ENCODE measurements at places on chromosomes 13 and 19.

- DNase-seq = no peak
Observed at GRCh38 chr13:44818016-44818415, 171.3 kb downstream of the NUFIP1 start.

GRCh38 chr19:11452620-11453310, 17.3 kb downstream of the PRKCSH start:
- no peak for DNase-seq

GRCh38 chr19:17784201-17785008, 10.5 kb upstream of the B3GNT3 start:
- DNase-seq = peak; percentile 62

- DNase-seq = no peak
Observed at GRCh38 chr13:43880214-43880855, 631 bp downstream of the LACC1 start.

DNA sequence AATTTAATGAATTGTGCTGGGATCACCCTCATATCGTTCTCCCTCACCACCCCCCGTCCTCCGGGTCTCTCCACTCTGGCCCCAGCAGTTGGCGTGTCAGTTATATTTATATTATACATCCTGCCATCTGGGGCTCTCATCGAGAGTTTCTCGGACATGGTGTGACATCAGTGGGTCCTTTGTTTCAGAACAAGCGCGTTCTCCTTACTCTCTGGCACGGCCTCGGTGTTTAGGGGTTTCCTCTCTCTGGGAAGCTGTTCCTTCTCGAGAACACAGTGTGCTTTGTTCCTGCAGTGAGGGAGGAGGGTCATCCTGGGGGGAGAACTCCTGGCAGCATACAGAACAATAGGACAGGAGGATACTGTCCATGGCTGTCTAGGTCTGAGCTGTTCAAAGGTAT, 9.8 kb upstream of the MCF2L start:
- no peak for DNase-seq

- peak; percentile 30 for DNase-seq
Observed at GRCh38 chr19:28999724-29000433, 213.1 kb downstream of the UQCRFS1 start.

DNA sequence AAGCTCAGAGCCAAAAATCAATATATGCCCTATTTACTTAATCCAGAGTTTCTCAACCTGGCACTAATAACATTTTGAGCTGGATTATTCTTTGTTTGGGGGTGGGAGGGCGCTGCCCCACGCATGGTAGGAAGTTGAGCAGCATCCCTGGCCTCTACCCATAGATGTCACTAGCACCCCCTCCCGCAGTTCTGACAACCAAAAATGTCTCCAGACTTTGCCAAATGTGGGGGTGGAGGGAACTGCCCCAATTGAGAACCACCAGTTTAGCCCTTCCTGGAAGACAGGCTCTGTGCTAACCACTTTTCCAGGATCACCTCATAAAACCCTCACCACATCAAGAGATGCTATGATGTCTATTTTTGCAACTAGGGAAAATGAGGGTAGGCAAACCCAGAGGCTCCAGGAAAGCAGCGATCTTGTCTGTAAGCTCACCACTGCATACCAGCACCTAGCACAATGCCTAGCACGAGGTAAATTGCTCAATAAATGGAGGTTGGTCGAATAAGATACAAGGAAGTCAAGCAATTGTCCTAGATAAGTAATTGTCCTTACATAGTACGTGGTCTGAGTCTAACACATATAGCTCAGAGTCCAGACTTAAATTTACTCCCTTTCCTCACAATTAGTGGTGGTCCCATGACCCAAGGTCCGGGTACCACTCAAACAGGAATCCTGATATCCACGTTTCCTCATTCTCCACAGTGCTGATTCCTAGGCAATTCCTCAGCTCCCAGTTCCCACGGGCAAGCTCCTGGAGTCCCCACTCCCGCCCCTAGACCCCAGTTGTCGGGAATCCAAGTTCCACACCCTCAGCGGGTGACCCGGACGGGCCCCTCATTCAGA, 892 bp downstream of the TRIR start:
- no peak for DNase-seq

- DNase-seq = peak; percentile 58
Observed at GRCh38 chr19:28466107-28467045, 746.6 kb downstream of the UQCRFS1 start.

GRCh38 chr19:39053276-39054090, 21.1 kb upstream of the FBXO27 start:
- DNase-seq = no peak

DNA sequence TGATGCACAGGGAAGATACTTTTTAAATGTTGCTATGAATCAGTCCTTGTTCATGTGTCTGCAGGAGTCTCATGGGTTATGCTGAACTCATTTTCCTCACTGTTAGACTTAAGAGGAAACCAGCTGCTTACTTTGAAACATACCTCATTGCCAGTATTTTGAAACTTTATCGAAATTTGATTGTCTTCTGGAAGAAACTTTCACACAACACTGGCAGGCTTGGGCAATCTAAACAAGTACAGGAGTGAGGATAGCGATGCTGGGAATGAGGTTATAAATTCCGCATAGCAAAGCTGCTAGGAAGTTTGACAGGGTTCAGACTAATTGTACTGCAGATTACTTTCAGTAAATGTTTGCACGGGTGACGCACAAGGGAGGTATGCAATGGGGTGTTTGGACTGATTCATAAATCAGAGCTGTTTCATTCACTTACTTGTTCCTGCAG, 245.7 kb downstream of the DNAJC15 start:
- peak; percentile 46 for DNase-seq

- DNase-seq = peak; percentile 93
Observed at GRCh38 chr19:1243768-1244692, 2.5 kb downstream of the ATP5F1D start.

DNA sequence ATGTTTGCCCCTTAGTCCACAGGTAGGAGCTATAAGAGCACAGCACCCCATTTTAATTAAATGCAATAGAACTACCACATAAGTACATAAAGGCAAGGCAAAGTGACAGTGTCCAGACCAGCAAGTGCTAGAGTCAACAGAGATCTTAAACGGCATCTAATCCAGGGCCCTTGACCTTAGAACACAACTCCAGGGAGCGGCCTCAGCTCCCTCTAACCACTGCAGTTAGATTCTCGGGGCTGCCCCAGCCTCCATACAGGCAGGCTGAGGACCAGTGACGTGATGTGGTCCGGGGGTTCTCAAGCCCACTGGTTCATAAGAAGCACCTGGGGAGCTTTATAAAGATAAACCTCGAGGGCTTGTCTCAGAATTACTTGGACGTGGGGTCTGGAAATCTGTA, 10.0 kb upstream of the ATP12A start:
- no peak for DNase-seq

GRCh38 chr13:57629821-57630235, 1.7 kb upstream of the PCDH17 start:
- DNase-seq = peak; percentile 91
